Ureter (tissue), 1 donor: ENCODE measurements at places on chromosomes 3 and 15. TPM values are rescaled to one million over a fixed set of nuclear protein-coding genes. Genes with fewer than 3 reads are reported as not detected.

MAP3K13 gene
- 44.2 TPM for total RNA-seq

CCRL2 gene
- 6.3 TPM for total RNA-seq

LRRC58 gene
- total RNA-seq, result 22.3 TPM

INSYN1 gene
- total RNA-seq, result 8.1 TPM

IL17RB gene
- total RNA-seq, result 0.65 TPM

ARPP21 gene
- total RNA-seq, result 2.1 TPM

SLC28A2 gene
- not detected for total RNA-seq

SLC22A13 gene
- 0.68 TPM for total RNA-seq

LRTM1 gene
- not detected for total RNA-seq

PLD1 gene
- total RNA-seq, result 43.7 TPM

PLA2G4D gene
- 0.13 TPM for total RNA-seq
